ENCODE measurements at places on chromosomes 13 and 19.
A peak's percentile ranks its signal among the peaks of the same experiment; 100 is the strongest.

GRCh38 chr19:47110521-47111005 lies 3.0 kb downstream of the ZC3H4 start:
- peak; percentile 26 for DNase-seq

- DNase-seq, result peak; percentile 71
These were observed 41.8 kb downstream of the IRS2 start for GRCh38 chr13:109744512-109745051.

DNA sequence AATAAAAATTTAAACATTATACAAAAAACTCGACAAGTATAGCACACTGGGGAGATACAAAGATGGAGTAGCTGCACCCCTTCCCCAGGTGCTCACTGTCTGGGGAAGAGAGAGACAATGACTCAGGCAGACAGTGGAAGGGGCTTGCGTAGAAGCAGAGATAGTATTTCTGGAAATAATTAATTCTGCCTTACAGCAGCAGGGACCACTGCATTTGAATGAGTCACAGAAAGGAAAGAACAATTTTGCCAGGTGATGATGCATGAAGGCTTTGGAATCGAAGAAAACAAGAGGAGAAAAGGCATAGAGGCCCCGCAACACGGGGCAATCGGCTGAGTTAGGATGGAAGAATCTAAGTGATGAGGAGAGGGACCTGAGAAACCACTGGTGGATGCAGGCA lies 447.4 kb downstream of the EFNB2 start:
- no peak for DNase-seq

DNA sequence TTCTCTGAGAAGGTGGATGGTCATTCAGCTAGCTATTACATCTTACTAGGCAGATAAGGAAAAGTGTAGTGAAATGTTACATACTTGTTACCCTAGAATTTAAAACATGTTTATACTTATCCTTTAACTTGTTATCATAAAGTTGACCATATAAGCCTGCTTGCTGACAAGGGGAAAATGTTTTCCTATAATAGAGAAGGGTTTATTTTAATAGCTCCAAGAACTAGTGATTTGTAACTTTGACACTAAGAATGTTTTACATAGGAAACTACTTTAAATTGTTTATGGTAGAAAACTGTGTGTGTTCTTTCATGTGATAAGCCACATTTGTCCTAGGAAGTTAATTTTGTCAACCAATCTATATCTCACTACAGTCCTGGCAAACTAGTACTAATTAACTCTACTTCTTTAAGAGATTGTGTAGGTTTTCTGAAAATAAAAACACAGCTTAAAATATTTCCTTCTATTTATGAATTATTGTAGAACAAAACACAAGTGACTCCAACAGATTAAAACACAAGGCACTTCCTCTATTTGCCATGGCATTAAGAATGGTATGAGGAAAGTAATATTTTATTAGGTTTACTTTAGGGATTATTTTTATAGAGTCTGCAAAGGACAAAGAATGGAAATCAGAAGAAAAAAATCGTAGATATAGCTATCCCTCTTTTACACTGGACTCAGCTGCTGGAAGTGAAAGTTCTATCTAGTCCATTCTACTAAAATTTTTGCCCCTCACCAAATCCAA lies 233.3 kb upstream of the NBEA start:
- DNase-seq, result peak; percentile 13

GRCh38 chr13:113551081-113552000 lies 33.2 kb upstream of the TFDP1 start:
- no peak for DNase-seq

- DNase-seq, result no peak
These were observed 344.7 kb upstream of the TSHZ3 start for GRCh38 chr19:31693933-31694269.

DNA sequence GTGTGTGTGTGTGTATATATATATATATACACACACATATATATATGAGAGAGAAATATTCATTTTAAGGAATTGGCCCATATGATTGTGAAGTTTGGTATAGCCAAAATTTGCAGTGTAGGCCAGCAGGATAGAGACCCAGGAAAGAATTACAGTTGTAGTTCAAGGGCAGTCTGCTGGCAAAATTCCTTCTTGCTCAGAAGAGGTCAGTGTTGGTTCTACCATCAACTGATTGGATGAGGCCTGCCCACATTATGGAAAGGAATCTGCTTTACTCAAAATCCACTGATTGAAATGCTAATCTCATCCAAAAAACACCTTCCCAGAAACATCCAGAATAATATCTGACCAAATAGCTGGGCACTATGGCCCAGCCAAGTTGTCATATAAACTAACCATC lies 24.0 kb downstream of the RNF6 start:
- no peak for DNase-seq

- DNase-seq, result no peak
These were observed 11.0 kb downstream of the ZNF835 start for GRCh38 chr19:56660381-56661107.

DNA sequence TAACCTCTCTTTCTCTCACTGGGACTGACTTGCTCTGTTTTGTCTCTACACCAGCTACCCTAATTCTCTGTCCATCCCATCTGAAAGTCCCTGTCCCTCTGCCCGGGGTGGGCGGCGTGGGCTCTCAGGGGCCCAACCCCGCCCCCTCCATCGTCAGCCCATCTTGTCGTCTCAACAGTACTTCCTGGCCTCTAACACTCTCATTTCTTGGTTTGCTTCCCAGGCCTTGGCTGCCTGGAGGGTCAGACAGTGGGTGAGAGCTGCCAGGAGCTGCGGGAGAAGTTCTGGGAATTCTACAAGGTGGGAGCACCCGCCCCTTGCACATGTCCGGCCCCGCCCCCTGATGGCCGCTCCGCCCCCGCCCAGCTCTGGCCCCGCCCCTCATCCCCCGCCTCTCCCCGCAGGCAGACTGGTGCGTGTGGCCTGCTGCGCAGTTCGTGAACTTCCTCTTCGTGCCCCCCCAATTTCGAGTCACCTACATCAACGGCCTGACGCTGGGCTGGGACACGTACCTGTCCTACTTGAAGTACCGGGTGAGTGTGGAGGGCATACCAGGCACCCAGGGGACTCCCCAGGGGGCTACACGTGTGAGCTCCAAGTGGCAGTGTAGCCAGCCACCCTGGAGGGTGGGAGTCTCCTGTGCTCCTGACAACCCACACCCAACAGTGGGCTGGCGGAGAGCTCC lies 1.7 kb downstream of the MPV17L2 start:
- DNase-seq, result peak; percentile 33

GRCh38 chr19:36973844-36974195 lies 57.7 kb downstream of the ZNF568 start:
- DNase-seq, result no peak

DNA sequence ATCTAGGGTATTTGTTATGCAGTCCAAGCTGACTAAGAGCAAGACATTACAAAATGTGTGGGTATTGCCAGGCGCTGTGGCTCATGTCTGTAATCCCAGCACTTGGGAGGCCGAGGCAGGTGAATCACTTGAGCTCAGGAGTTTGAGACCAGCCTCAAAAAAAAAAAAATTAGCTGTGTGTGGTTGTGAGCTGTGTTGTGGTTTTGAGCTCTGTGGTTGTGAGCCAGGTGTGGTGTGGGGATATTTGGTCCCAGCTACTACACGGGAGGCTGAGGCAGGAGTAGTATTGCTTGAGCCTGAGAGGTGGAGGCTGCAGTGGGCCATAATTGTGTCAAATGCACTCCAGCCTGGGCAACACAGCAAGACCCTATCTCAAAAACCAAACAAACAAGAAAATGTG lies 5.6 kb upstream of the KEAP1 start:
- DNase-seq, result peak; percentile 68

DNA sequence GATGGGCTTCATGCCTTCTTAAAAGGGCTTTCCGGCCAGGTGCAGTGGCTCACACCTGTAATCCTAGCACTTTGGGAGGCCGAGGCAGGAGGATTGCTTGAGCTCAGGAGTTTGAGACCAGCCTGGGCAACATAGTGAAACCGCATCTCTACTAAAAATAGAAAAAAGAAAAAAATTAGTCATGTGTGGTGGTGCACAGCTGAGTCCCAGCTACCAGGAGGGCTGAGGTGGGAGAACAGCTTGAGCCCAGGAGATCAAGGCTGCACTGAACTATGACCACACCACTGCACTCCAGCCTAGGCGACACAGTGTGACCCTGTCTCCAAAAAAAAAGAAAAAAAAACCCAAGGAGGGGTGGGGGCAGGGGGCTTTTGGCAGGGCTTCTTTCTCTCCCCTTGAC lies 7.2 kb downstream of the CARS2 start:
- DNase-seq, result no peak

GRCh38 chr19:38361633-38362075 lies 12.7 kb upstream of the PSMD8 start:
- peak; percentile 66 for DNase-seq

GRCh38 chr13:39266426-39266825 lies 228.2 kb downstream of the NHLRC3 start:
- DNase-seq, result peak; percentile 25

- no peak for DNase-seq
These were observed 431.4 kb downstream of the FGF9 start for GRCh38 chr13:22102271-22102670.

GRCh38 chr13:95509521-95510310 lies 42.8 kb upstream of the CLDN10 start:
- DNase-seq, result peak; percentile 44

- peak; percentile 99 for DNase-seq
These were observed at the start of gene AKAP8 for GRCh38 chr19:15379083-15379998. TSS of gene AKAP8 (minus strand) at chr19:15379787. CDS start at chr19:15379731, 56 bp downstream.

GRCh38 chr13:92843549-92843948 lies 383.1 kb upstream of the GPC6 start:
- peak; percentile 67 for DNase-seq

GRCh38 chr19:48742096-48742495 lies 1.7 kb upstream of the RASIP1 start:
- no peak for DNase-seq

GRCh38 chr19:42693760-42694350 lies 46.4 kb downstream of the PSG3 start:
- peak; percentile 75 for DNase-seq

- DNase-seq, result no peak
These were observed 1.0 kb downstream of the EFNA2 start for GRCh38 chr19:1286487-1287353.

GRCh38 chr13:99197117-99197651 lies 3.5 kb upstream of the UBAC2 start:
- peak; percentile 77 for DNase-seq

- no peak for DNase-seq
These were observed at the start of gene DIRAS1 for GRCh38 chr19:2720777-2721569. TSS of gene DIRAS1 (minus strand) at chr19:2721372. CDS start at chr19:2717806, 3,566 bp downstream.

- DNase-seq, result no peak
These were observed 199.7 kb upstream of the TSHZ3 start for GRCh38 chr19:31548941-31549340.

DNA sequence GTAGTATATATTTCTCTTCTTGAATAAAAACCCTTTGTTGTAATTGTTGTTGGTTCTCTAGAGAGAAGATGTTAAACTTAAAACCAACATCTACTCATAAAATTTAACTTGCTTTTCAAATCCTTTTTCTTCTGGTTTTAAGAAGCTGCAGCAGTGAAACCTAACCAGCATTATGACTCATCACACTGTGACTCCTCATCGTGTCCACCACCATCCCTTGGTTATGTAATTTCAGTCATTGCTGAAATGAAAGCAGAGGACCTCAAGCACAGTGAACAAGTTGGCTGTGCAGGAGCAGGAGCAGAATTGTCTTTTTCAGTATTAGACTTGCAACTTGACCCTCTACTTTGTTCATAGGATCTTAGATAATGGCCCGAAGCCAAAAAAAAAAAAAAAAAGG lies 64.9 kb upstream of the HTR2A start:
- DNase-seq, result peak; percentile 79

- DNase-seq, result no peak
These were observed 79.2 kb downstream of the SIPA1L3 start for GRCh38 chr19:37986048-37986750.

- DNase-seq, result no peak
These were observed 5.4 kb downstream of the TM9SF2 start for GRCh38 chr13:99506634-99507033.

GRCh38 chr19:10353793-10354391 lies 14.5 kb upstream of the ICAM3 start:
- DNase-seq, result peak; percentile 30

GRCh38 chr19:5109560-5109959 lies 140.6 kb downstream of the KDM4B start:
- DNase-seq, result no peak

DNA sequence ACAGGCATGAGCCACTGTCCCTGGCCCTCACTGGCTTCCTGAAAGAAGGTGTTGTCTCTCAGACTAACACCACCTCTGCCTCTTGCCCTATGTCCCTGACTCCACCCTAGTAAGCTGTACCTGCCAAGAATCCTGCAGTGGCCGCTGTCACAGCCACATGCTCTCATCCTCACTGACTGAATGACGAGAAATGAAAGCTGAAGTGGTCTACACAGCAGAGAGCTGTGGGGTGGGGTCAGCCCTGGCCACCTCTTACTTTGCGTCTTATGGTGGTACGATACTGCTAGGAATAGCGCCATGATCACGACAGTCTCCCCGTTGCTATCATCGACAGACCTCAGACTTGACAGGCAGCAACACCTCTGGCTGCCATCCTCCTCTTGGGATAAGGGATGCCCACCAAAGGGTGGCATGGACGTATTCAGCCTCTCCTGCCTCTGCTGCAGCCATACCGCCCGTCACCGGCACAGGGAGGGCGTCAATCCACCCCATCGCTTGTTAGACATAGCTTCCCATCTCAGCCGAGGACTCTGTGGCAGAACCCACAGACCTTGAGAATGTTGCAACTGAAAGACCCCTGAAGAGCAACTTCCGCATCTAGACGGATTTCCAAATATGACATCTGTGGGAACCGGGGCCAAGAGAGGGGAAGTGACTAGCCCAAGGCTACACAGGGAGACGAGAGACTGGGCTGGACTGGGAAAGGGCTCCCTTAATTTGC lies 809 bp downstream of the MYO1F start:
- DNase-seq, result peak; percentile 21

DNA sequence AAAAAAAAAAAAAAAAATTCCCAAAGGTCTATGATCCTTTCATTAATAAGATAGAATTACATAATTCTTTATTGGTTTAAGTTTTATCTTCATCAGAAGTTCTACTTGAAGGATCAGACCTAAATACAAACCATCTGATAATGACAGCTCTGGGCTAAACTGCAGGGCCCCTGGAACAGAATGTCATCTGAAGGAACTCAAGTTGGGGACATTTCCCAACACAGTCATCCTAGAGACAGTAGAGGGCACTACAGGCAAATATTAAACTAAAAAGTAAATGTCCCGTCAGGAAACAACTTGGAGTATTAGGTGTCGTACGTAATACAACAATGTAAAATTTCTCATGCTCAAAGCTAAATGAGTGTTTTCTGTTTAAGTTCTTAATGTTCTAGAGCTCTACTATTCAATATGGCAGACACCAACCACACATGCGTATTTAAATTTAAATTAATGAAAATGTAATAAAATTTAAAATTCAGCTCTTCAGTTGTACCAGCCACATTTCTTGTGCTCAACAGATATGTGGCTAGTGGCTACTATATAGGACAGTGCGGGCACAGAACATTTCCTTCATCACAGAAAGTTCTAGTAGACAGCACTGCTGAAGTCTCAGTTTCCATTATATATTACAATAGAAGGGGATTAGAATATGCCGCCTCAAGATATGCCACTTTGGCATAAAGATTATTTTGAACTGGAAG lies 21.8 kb upstream of the NAXD start:
- peak; percentile 72 for DNase-seq

DNA sequence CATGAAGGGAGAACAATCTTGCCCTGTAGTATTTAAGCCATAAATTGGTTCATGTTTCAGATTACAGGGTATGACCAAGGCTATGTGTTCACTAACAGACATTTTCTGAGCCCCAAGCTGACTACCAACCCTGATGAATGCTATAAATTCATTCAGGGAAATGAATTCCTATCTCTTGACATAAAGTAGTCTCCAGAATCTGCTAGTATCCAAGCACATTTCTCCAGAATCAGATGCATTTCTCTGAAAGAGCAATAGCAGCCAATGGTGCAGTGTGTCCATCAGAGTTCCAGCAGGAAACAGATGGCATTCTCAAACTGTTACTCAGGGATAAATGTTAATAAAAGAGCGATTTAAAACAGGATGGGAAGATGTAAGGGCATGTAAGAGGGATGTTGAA lies 226.4 kb downstream of the COG6 start:
- DNase-seq, result no peak
